Lung (tissue), 17 donors: ENCODE measurements at places on chromosomes 7 and 10. TPM values are rescaled to one million over a fixed set of nuclear protein-coding genes. Genes with fewer than 3 reads are reported as not detected.

The IFIT1B gene
- total RNA-seq = 0.21 TPM

The NEBL gene
- 74.7 TPM for total RNA-seq

The ENKUR gene
- 17.8 TPM for total RNA-seq

The FAM25A gene
- total RNA-seq = not detected

The KNDC1 gene
- total RNA-seq = 21.0 TPM

The ASAH2B gene
- total RNA-seq = 3.6 TPM

The AKR1D1 gene
- not detected for total RNA-seq

The SNX13 gene
- total RNA-seq = 51.3 TPM

The MBL2 gene
- total RNA-seq = 0.06 TPM

The GPR37 gene
- total RNA-seq = 2.8 TPM

GRCh38 chr10:44126291-44126717 lies 258.6 kb downstream of the CXCL12 start:
- no peaks in the 10 kb centered on the region for H3K27me3 ChIP-seq
- DNase-seq = no peak
- H3K27ac ChIP-seq = no peak overlapping the region
- H3K4me1 ChIP-seq = no peaks in the 10 kb centered on the region
- H3K36me3 ChIP-seq = no peaks in the 10 kb centered on the region
- H3K4me3 ChIP-seq = no peak overlapping the region

DNA sequence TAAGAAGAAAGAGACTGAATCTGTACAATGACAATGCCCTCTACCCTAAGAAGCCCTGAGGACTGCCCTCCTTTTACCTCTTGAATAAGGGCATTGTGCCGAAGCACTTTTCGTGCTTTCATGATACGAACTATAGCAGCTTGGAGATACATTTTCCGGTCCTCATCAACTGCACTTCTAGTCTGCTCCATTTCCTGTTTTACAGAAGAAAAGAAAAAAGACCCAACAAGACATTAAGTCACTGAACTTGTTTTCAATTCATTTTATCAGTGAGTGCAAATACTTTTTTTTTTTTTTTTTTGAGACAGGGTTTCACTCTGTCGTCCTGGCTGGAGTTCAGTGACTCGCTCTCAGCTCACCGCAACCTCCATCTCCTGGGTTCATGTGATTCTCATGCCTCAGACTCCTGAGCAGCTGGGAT lies 78.4 kb downstream of the CUL2 start:
- H3K4me1 ChIP-seq = no peaks in the 10 kb centered on the region
- DNase-seq = no peak
- H3K36me3 ChIP-seq = peaks cover 14% of the 10 kb centered on the region
- no peaks in the 10 kb centered on the region for H3K27me3 ChIP-seq
- no peak overlapping the region for H3K4me3 ChIP-seq

- no peak overlapping the region for H3K27ac ChIP-seq
- H3K4me1 ChIP-seq = no peaks in the 10 kb centered on the region
- no peak overlapping the region for H3K4me3 ChIP-seq
Observed at GRCh38 chr10:9043466-9043865, 989.0 kb downstream of the GATA3 start.

DNA sequence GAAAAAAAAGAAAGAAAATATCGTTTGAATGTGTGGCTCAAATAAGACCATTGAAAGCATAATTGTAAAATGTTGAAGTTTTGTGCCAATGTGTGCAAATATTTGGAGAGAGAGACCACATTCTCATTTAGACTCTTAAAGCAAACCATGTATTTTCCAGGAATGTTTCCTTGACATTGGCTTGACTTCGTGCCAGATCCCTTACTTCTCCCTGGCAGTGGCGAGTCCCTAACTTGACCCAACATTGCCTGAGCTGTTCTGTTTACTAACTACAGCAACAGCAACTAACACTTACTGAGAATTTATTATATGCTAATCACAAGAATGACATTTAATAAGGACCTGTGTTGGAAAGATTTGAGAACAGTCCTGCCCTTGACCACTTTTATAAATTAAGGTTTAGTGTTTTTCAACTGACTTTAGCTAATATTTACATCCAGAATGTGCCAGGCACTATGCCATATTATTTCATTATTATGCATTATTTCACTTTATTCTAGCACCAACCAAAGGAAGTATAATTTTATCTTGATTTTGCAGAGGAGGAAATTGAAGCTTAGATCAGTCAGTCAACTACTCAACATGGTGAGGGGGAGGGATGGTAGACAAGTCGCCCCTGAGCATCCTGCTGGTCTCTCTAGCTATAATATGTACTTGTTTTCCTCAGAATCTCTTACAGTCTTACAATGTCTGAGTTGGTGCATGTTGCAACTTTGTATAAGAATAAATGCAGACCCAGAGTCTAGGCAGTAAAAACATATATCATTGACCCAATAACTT lies 29.7 kb downstream of the ZNF467 start:
- H3K4me3 ChIP-seq = no peak overlapping the region
- peaks cover 2% of the 10 kb centered on the region for H3K27me3 ChIP-seq
- no peak overlapping the region for H3K27ac ChIP-seq
- H3K36me3 ChIP-seq = no peaks in the 10 kb centered on the region
- peak; percentile 65 for DNase-seq
- H3K4me1 ChIP-seq = peaks cover 10% of the 10 kb centered on the region

DNA sequence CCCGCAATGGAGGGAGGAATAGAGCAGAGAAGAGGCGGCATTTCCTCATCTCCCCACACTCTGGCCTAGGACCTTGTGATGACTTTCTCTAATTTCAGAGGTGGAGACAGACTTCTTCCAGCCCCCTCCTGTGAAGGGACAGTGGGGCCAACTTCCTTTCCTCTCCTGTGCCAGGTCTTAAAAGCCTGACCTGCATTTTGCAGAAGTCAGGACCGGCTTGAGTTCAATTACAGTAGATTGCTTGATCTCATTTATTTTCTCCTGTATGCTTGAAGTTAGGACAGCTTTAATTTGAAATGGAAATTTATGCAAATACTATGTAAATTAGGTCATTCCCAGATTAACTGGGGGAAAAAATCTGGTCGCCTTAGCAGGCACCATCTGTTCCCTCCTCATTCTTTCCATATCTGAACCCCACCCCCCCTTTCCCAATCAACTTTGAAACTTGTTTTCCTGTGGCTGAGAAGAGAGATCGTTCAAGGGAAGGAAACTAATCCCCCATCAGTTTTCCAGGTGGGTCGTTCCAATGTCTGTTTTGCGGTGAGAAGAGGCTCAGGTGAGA lies 57.1 kb downstream of the SYPL1 start:
- no peaks in the 10 kb centered on the region for H3K27me3 ChIP-seq
- H3K27ac ChIP-seq = no peak overlapping the region
- no peak for DNase-seq
- H3K4me1 ChIP-seq = peaks cover 3% of the 10 kb centered on the region
- H3K36me3 ChIP-seq = no peaks in the 10 kb centered on the region
- no peak overlapping the region for H3K4me3 ChIP-seq

- DNase-seq = no peak
- H3K36me3 ChIP-seq = no peaks in the 10 kb centered on the region
- no peak overlapping the region for H3K4me3 ChIP-seq
- H3K27ac ChIP-seq = no peak overlapping the region
Observed at GRCh38 chr7:137036768-137037167, 168.3 kb downstream of the CHRM2 start.

GRCh38 chr10:114552050-114552449 lies 106.0 kb downstream of the ABLIM1 start:
- DNase-seq = no peak
- H3K4me1 ChIP-seq = no peaks in the 10 kb centered on the region
- no peaks in the 10 kb centered on the region for H3K27me3 ChIP-seq

DNA sequence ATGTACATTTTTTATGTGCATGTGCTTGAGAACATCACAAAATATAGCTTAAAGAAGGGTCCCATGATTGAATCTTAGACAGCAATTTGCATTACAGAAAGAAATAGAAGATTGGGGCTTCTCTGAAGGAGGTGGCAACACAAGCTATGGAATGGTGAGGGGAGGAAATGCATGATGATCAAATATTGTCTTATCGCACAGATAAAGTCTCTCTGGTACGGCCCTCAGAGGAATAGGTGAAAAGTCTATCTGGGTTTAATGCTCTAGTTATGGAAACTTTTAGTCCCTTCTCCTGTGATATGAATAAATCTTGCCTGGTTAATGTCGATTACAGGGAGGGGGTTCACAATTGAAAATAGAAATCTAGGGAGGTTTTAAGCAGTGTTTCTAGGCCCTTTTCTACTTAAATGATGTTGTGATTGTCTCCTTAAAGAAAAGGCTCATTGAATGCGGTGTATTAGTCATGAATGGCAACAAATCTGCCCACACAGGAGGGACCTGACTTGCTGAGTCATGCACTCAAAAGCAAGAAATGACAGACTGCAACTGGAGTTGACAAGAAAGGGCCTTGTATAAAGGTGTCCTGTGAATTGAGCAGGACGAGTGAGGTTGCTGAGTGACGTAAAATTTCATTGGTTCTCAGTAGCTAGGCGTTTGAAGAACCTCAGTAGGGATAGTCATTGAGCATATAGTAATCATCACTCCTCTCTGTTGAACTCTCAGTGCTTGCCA lies 133.4 kb upstream of the CSTF2T start:
- no peaks in the 10 kb centered on the region for H3K36me3 ChIP-seq
- no peak overlapping the region for H3K4me3 ChIP-seq
- H3K27ac ChIP-seq = no peak overlapping the region
- no peak for DNase-seq

GRCh38 chr7:128757203-128757602 lies 18.0 kb downstream of the CALU start:
- peak; percentile 13 for DNase-seq
- peaks cover 29% of the 10 kb centered on the region for H3K36me3 ChIP-seq
- no peak overlapping the region for H3K4me3 ChIP-seq
- H3K27ac ChIP-seq = no peak overlapping the region
- no peaks in the 10 kb centered on the region for H3K4me1 ChIP-seq

DNA sequence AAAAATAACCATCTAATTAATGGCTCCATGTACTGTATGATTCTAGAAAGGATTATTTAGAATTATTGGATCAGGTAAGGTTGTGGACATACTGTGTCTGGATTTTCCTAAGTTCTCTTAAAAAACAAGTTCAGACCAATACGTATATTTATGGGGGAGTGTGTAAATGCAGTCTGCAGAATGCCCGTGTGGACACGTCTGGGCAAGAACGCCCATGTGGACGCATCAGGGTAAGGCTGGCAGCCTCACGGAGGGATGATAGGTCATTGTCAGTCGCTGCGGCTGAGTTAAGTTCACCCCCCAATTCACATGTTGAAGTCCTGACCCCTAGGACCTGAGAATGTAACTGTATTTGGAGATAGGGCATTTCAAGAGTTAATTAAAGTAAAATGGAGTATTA lies 160.0 kb upstream of the SHH start:
- no peaks in the 10 kb centered on the region for H3K36me3 ChIP-seq
- H3K27me3 ChIP-seq = no peaks in the 10 kb centered on the region
- H3K27ac ChIP-seq = no peak overlapping the region
- H3K4me3 ChIP-seq = no peak overlapping the region
- no peak for DNase-seq

- no peak overlapping the region for H3K4me3 ChIP-seq
- no peaks in the 10 kb centered on the region for H3K4me1 ChIP-seq
- H3K27ac ChIP-seq = no peak overlapping the region
- H3K36me3 ChIP-seq = no peaks in the 10 kb centered on the region
- no peak for DNase-seq
- H3K27me3 ChIP-seq = no peaks in the 10 kb centered on the region
Observed at GRCh38 chr10:4313051-4313450, 513.0 kb upstream of the AKR1E2 start.

DNA sequence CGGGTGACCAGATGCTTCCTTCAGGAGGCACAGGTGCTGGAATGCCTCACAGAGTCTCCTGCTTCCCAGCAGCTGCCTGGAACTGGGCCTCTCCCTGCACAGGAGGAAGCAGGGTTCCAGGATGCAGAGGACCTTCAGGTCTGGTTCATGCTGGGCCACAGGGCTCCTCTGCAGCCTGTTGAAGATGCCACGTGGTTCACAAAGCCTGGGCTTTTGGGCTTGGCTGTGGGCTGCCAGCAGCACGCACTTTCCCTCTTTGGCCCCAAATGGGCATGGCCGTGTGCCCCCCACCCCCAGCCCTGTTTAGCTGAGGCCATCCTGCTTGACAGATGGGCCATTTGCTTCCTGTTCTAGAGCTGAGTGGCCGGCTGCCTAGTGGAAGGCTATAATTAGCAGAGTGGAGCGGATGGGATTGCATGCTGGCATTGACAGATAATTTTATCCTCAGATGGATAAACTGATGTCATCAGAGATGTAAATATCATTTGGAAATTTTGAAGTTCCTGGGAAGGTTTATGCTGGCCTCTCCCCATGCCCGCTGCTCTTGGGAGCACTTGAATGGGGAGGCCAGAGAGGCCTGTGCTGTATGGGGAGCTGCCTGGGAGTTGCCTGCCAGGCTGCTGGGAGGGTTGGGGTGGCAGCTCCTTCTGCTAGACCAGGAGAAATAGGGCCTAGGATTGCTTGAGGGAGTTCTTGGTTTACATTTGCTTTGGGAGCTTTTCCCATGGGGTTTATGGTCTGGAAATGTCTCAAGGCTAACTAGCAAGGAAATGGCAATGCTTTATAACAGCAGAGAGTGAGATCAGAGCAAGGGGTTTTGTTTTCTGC lies 28.2 kb downstream of the TSPAN15 start:
- no peak overlapping the region for H3K4me3 ChIP-seq
- H3K27ac ChIP-seq = peak overlapping the region; percentile 88
- H3K27me3 ChIP-seq = no peaks in the 10 kb centered on the region
- peaks cover 23% of the 10 kb centered on the region for H3K4me1 ChIP-seq

- no peaks in the 10 kb centered on the region for H3K4me1 ChIP-seq
- H3K36me3 ChIP-seq = no peaks in the 10 kb centered on the region
- H3K27ac ChIP-seq = no peak overlapping the region
- H3K27me3 ChIP-seq = no peaks in the 10 kb centered on the region
- no peak overlapping the region for H3K4me3 ChIP-seq
Observed at GRCh38 chr7:113880559-113880958, 38.2 kb downstream of the PPP1R3A start.

- peaks cover 11% of the 10 kb centered on the region for H3K27me3 ChIP-seq
- no peaks in the 10 kb centered on the region for H3K36me3 ChIP-seq
- H3K27ac ChIP-seq = no peak overlapping the region
- H3K4me1 ChIP-seq = peaks cover 5% of the 10 kb centered on the region
- H3K4me3 ChIP-seq = no peak overlapping the region
Observed at GRCh38 chr7:39083781-39084180, 106.1 kb downstream of the POU6F2 start.

GRCh38 chr7:22214000-22214399 lies 143.0 kb downstream of the RAPGEF5 start:
- no peaks in the 10 kb centered on the region for H3K36me3 ChIP-seq
- H3K27me3 ChIP-seq = no peaks in the 10 kb centered on the region
- no peak for DNase-seq
- H3K4me1 ChIP-seq = peaks cover 1% of the 10 kb centered on the region

GRCh38 chr10:129459762-129460539 lies 7.1 kb upstream of the MGMT start:
- no peak for DNase-seq
- no peaks in the 10 kb centered on the region for H3K36me3 ChIP-seq
- no peaks in the 10 kb centered on the region for H3K4me1 ChIP-seq
- H3K27me3 ChIP-seq = peaks cover 3% of the 10 kb centered on the region

GRCh38 chr10:88642209-88642608 lies 22.0 kb upstream of the LIPF start:
- no peaks in the 10 kb centered on the region for H3K27me3 ChIP-seq
- H3K27ac ChIP-seq = no peak overlapping the region
- DNase-seq = no peak
- no peak overlapping the region for H3K4me3 ChIP-seq
- H3K4me1 ChIP-seq = no peaks in the 10 kb centered on the region
- H3K36me3 ChIP-seq = no peaks in the 10 kb centered on the region
